ENCODE measurements at places on chromosomes 1 and 21.

DNA sequence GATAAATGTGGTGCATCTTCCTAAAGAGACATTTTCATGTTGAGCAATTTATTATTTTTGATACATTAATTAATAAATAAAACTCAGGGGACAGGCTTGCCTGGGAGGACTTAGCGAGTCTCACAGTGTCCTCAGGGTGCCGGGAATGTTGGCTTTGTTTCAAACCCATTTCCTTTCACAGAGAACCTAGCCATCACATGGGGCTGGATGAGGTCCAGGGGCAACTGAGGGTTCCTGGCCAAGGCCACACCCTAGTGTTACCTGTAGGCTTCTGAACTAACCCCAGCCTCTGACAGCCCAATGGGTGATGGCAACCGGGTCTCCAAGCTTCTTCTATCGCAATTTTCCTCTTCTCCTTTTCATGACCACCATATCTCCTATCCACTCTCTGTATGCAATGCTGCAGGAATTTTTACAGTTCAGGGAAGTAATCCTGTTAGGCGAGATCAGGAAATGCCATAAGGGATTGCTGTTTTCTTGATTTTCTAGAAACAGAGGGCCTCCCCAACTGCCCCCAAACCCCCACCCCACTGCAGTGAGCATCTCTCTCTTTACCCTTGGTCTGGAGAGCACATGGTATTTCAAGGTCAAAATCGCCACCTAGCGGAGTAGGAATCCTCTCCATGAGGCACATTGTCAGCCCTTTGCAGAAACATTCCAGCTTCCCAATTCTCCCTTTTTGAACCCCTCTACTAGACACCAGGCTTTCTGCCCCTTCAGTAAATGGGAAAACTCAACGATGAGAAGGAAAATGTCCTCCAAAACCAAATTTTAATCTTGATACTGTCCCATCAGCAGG, 22.1 kb upstream of the SMYD3 start:
- no peak for DNase-seq

GRCh38 chr1:55352811-55353180, 137.6 kb upstream of the USP24 start:
- no peak for DNase-seq

- DNase-seq = no peak
These were observed 123.0 kb downstream of the DYRK1A start for GRCh38 chr21:37489553-37489952.

GRCh38 chr1:78086697-78087096, 40.9 kb downstream of the GIPC2 start:
- DNase-seq = no peak

DNA sequence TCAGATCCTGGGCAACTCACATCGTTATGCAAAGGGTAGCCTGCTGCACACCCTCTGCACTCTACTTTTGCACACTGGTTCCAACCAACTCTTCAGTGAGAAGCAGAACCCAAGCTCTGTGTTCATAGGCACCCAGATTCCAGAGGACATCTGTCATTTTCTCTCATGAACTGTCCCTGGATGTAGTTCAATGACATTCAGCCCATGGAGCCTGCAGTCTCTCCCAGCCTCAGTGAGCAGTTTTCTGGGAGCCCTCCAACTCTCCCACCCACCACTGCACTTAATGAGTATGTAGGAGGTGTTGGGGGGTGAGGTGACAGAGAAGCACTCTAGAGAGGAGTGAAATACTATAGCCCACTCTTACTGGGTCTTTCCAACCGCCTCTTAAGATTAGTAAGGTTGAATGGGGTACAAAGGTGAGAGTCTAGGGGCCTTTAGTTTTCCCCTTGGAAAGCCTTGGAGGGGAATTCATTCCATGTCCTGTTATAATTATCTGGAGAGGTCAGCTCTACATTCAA, 58.1 kb upstream of the APOBEC4 start:
- DNase-seq = no peak

- DNase-seq = no peak
These were observed 204.9 kb downstream of the TBX15 start for GRCh38 chr1:118783095-118783758.

GRCh38 chr1:164560121-164560541, 1.1 kb downstream of the PBX1 start:
- DNase-seq = no peak

DNA sequence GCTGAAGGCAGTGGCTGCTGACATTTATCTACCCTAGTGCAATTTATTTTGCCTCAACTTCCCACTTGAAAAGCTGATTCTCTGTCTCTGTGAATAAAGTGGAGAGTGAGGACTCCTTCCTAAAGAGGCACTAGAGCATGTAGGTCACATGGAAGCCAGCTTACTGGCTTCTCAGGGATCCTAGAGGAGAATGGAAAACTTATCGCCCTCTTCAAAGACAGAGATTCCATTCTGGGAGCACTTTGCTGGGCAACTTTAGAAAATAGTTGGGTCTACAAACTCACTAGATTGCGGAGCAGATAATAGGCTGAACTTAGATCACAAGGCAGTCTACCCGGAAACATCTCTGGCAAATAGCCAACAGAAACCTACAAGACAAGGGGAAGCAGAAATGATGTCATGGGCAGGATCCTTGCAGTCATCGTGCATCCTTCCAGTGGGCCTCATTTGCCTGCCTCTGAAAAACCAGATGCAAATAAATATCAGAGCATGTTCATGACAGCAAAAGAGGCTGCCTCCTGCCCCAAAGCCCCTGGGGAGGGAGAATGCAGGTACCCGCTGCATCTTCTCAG, 104.8 kb upstream of the BARHL2 start:
- DNase-seq = no peak

GRCh38 chr1:46437723-46438122, 43.6 kb downstream of the FAAH start:
- no peak for DNase-seq

- DNase-seq = no peak
These were observed 17.2 kb upstream of the BEND5 start for GRCh38 chr1:48793863-48794262.

- no peak for DNase-seq
These were observed 93.8 kb downstream of the EPHB2 start for GRCh38 chr1:22804406-22804805.

- DNase-seq = no peak
These were observed 35.3 kb downstream of the MTF2 start for GRCh38 chr1:93114391-93114790.

- no peak for DNase-seq
These were observed 128.4 kb downstream of the HIVEP3 start for GRCh38 chr1:41790351-41790750.

Data from CD4-positive, alpha-beta T cell treated with Interleukin-2 at 100 ng/mL for 4 hours (primary cell).